ENCODE measurements at places on chromosomes 6 and 20. TPM values are rescaled to one million over a fixed set of nuclear protein-coding genes. Genes with fewer than 3 reads are reported as not detected.

Gene CNBD2
- 5.1 TPM for total RNA-seq

Gene MAS1
- total RNA-seq, result not detected

Gene POU5F1
- not detected for total RNA-seq

Gene HCRTR2
- not detected for total RNA-seq

Gene RAMACL
- total RNA-seq, result 0.20 TPM

Gene OPN5
- not detected for total RNA-seq

Gene MGME1
- 11.5 TPM for total RNA-seq
